ENCODE measurements at places on chromosomes 13 and 19.

GRCh38 chr13:20713751-20714150 lies 10.3 kb downstream of the IL17D start:
- DNase-seq: no peak

DNA sequence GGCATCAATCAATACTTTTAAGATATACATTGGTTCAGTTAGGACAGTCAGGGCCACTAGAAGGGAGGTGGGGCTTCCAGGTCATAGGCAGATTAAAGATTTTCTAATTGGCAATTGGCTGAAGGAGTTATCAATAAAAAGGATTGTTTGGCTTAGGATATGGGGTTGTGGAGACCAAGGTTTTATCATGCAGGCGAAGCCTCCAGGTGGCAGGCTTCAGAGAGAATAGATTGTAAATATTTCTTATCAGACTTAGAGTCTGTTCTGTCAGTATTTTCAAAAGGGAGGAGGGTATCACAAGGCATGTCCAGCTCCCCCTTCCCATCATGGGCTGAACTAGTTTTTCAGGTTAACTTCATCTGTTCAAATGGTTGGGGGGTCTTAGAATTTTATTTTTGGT lies 77.4 kb upstream of the FARP1 start:
- DNase-seq: no peak

DNA sequence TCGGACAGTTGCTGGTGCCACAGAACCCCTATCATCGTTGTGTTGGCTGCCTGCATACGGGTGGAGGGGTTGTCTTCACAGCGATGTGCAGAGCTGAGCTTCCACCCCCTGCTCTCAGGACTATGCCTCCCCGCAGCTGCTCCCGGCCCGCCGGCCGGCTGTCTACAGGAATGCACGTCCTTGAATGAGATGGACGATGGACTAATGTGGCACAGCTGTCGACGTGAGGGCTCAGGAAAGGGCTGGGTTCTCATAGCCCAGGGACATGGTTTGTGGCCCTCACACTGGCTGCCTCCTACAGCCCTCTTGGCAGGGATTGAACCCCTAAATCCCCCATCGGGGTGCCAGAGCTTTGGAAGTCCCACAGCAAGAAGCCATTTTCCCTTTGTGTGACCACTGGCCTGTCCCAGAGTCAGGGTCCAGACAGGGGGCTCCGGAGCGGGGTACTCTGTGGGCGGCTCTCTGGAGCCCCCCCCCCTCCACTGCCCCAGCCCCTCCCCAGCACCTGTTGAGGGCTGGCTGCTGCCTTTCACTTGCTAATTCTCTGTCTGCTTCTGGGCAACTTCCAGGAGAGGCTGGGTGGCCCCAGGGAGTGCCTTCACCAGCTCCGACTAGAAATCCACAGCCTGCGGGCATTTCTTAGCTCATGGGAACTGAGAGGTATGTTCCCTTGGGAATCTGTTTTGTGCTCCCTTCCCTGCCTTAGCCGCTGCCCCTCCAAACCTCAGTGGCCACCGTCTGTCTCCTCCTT lies 40.2 kb downstream of the TSSK6 start:
- DNase-seq: no peak

DNA sequence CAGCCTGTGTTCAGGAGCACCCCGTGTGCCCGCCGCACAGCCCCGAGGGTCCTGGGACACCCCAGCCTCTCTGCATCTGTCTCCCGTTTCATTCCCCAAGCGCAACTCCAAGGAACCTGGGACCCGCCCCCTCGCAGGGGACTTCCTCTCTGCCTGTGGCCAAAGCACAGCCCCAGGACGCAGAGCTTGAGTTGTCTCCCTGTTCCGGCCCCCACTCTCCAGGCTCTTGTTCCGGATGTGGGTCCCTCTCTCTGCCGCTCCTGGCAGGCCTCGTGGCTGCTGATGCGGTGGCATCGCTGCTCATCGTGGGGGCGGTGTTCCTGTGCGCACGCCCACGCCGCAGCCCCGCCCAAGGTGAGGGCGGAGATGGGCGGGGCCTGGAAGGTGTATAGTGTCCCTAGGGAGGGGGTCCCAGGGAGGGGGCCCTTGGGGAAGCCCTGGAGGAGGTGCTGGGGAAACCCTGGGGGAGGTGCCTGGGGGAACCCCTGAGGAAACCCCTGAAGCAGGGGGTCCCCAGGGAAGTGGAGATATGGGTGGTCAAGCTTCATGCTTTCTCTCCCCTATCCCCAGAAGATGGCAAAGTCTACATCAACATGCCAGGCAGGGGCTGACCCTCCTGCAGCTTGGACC lies 1.3 kb downstream of the HCST start:
- DNase-seq: no peak
